ENCODE measurements at places on chromosomes 3 and 15. TPM values are rescaled to one million over a fixed set of nuclear protein-coding genes. Genes with fewer than 3 reads are reported as not detected.
A peak's percentile ranks its signal among the peaks of the same experiment; 100 is the strongest.

- DNase-seq = peak; percentile 57
These were observed 4.1 kb downstream of the LOXL1 start for GRCh38 chr15:73930371-73930770.

GRCh38 chr3:55309336-55309735 is 177.8 kb downstream of the WNT5A start:
- peak; percentile 58 for DNase-seq

- no peak for DNase-seq
These were observed 477.7 kb downstream of the ZIC1 start for GRCh38 chr3:147886879-147887278.

DNA sequence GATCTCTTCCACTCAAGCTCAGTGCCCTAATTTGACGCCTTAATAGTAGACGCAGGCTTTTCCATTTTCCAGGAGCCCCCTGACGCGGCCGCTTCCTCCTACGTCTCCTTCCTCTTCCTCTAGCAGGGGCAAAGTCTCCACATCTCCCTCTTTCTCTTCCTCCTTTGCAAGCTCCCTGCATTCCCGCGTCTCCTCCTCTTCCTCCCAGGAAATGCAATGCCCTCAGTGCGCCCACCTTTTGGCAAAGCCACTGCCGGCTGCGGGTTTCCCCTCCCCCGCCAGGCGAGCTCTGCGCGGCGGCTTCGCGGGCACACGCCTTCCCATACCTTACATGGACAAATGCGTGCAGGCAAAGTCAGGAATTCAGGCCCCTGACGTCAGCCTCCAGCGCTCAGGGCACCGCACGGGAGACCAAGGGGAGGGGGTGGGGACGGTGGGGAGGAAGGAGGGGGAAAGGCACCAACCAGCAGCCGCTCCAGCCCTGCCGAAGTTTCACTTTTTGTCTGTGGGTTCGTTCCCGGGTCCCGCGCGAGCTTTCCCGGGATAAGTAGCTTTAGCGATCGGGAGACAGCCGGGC is 432 bp upstream of the LPP start:
- DNase-seq = peak; percentile 83

DNA sequence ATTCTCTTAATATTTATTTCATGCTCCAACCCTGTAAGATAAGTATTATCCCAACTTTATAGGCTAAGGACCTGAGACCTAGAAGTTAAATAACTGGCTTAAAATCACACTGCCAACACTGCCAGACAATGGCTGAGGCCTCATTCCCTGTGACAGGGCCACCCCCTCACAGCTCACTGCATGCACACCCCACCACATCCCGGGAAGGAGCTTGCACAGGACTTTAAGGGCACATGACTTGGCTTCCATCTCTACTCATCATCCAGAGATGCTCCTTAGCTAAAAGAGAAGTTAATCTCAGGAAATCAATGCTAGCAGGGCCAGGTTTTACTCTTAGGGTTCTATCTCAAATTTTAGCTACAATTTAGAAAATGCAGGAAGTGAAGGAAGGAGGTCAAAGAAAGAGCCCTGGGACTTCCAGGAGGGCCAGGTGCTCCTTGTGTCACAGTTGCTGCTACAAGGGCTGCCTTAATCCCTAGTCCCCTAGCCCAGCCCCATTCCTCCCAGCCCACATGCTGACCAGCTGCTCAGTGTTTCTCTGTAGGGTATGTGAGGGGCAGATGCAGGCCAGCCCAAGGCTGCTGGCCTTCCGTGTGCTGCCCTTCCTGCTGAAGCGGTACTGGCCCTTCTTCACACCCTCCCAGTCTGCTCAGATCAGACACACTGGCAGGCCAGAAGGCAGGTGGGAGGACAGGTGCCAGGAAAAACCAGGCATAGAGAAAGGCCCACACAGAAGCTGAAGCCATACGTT is 53.5 kb downstream of the WWTR1 start:
- DNase-seq = no peak

DNA sequence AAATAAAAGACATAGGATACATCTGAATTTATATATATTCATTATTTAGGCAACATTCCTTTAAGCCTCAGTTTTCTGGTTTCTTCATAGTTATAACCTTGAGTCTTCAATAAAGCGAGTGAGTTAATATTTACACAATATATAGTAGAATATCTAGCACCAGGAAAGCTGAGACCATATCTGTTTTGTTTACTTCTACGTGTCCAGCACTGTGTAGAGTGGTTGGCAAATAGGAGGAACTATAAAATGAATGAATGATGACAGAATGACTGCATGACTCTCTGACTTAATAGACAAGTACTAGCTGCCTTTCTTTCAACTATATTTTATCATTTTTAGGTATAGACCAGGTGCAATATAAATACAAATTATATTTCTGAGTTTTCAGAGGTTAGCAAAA is 197.8 kb upstream of the RBMS3 start:
- DNase-seq = no peak

DNA sequence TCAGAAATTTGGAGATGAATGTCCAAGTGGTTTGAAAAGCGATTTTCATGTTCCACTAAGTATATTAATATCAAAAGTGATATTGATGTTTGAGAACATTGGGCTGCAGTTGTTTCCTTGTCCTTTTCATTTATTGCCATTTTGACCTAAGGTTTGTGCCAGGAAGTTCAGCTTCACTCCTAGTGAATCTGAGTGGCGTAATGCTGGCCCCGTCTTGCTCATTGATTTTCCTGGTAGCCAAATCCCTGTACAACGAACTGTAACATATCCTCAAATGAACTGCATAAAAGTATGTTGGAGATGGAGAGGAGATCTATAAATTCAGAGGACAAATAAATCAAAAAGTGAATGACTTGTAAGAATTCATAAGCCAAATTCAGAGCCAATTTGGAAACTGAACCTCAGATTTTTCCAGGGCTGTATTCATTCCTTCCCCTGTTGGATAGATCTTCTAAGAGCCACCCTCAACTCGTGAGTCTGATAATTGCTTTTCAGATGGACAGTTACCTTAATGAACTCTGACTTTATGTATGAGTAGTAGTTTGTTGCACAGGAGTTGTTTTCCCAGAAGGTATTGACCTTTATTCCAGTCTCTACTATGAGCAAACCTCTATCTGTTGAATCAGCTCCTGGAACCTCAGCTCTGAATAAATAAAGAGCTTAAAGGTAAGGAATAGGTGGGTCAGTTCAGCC is 72.8 kb downstream of the ITPR1 start:
- DNase-seq = peak; percentile 32

MUC4 gene
- total RNA-seq = 0.05 TPM

C3orf80 gene
- total RNA-seq = not detected

MYEF2 gene
- total RNA-seq = 44.5 TPM

CPNE9 gene
- not detected for total RNA-seq

PEX11A gene
- 11.6 TPM for total RNA-seq
